ENCODE measurements at places on chromosomes 12 and 14.

GRCh38 chr14:60658909-60659585, 9.8 kb upstream of the SIX1 start:
- DNase-seq, result no peak

DNA sequence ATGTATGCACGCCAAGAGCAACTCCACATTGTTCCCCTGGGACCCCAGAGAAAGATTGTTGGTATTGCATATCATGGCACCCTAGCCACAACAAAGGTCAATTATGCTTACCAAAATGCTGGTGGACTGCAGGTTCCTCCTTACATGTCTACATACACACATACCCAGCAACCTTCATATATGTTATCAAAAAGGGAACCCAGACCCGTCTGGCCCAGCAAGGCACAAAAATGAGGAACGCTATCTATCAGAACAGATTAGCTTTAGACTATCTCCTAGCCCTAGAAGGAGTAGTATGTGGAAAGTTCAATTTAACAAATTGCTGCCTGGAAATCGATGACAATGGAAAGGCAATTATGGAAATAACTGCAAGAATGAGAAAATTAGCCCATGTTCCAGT, 61.5 kb downstream of the DHRS2 start:
- no peak for DNase-seq

DNA sequence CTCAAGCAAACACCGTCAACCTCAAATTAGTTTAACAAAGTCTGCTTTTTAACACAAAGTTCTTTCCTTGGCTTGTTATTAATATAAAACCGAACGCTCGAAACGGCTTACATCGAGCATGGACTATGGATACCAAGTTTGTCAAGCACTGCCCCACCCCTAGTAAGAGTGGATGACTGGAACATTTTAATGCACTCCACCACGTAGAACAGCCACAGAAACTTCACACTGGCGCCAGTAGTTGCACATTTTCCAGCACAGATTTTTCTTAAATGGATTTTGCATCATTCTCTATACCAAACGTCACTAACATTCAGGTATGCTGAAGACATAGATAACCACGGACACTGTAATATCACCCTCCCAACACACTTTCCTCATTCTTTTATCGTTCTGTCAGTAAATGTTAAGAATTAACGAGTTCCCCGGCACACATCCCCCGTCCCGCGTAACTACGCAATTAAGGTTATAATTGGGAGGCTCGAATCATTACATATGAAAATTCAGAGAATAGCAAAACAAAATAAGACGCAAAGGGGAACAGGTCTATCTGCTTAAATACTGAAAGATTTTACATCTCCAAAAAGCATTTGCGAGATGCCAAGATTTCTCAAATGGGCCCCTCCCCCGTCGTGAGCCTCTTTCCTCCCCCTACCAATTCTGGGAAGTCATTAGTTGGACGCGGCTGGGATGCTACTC, 990 bp downstream of the FERMT2 start:
- peak; percentile 40 for DNase-seq

GRCh38 chr12:31318657-31319269, 7.2 kb downstream of the SINHCAF start:
- no peak for DNase-seq

- no peak for DNase-seq
Observed at GRCh38 chr12:108317308-108318234, 21.5 kb downstream of the CMKLR1 start.

DNA sequence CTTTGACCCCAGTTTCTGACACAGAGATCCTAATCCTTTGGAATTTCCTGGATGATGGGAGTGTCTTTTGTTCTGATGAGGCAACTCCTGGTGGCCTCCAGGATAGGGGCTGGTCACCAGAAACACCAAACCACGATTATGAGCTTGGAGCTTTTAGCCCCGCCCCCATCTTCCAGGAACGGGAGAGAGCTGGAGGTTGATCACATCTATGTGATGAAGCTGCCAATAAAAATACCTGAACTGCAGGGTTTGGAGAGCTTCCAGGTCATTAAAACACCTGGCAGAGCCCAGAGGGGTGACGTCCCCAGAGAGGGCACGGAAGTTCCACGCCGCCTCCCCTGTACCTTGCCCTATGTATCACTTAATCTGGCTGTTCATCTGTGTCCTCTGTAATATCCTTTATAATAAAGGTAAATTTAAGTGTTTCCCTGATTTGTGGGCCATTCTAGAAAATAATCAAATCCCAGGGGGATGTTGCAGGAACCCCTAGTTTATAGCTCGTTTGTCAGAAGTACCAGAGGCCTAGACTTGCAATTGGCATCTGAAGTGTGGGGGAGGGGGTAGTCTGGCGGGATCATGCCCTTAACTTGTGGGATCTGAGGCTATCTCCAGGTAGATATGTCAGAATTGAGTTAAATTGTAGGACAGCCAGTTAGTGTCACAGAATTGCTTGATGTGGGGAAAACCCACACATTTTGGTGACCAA, 21.2 kb downstream of the APPL2 start:
- no peak for DNase-seq

DNA sequence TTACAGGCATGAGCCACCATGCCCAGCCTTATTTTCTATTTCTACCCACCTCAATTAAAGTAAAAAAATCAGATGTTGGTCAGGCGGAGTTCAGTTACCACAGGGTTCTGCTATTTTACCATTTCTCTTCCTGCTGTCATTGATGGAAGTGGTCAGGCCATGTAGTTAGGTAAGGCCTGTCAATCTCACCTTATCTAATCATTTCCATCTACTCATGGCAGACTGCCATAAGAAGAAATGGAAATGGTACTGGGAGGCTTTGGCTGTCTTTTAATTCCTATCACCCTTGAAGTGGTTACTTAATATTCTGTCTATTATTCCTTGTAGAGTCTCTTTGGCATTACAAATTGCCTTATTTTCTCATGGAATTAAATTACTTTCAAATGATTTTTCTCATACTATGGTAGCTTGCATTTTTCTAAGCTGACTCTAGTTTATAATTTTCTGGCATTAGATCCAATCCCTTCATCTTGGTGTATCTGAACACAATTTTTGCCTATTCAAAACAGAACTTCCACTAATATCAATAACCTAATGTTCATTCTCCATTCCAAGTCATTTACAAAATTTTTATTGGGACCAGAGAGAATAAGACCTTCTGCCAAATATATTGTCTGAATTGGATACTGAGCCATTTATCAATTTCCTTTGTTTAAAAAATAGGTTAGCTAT, 198.7 kb downstream of the DACT1 start:
- DNase-seq, result no peak

- no peak for DNase-seq
Observed at GRCh38 chr12:51371295-51371953, 19.8 kb downstream of the GALNT6 start.

DNA sequence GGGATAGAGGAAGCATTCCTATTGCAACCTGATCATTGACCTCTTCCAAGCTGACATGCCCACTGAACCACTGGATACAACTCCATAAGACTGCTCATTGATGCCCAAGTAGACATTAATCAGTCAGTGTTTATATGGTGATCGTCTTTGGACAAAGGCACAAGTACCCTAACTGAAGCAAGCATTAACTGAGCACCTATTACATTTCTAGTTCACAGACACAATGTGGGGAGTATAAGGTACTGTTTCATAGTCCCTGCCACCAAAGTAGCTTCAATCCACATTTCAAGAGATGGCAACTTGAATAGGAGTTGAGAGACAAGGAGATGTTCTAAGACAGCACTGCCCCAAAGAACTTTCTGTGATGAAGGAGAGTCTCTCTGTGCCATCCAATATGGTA, 10.9 kb upstream of the COL2A1 start:
- DNase-seq, result no peak

DNA sequence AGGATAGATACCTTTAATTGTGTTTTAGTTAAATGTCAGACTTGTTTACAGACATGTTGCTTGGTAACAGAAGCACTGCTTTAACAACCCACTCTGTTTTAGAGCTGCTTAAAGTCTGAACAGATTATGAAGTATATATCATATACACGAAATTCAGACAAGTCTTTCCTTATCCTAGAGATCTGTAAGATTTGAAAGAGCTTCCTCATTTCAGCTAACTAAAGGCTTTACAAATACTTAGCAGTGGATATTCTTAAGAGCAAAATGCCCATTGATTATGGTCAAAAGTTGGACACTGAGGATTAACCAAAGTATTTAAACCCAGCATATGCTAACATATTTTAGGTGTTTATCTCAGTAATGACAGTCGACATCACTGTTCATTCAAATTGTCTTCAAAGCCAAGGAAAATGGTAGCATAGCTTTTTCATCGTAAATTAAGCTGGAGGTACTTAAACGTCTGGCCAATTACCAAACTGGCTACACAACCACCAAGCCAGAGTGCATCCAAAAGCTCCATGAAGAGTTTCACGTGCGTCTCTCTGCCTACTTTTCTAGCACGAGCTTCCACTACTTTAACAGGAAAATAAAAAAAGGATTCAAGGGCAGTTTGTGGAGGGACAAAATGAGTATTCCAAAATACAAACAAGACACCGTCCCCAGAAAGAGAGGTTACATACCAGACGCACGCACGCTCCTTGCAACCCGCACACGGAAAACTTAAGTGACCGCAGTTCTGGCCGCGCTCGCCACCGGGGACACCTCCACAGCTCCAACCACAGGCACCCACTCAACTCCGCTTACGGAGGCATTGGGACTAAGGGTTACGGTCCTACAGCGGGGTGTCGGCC, 565 bp downstream of the CEP83 start:
- no peak for DNase-seq

- DNase-seq, result no peak
Observed at GRCh38 chr14:95784137-95784536, 70.2 kb upstream of the TCL1A start.

- no peak for DNase-seq
Observed at GRCh38 chr12:24014915-24015832, 65.7 kb upstream of the SOX5 start.

GRCh38 chr12:6099316-6099715, 25.2 kb downstream of the VWF start:
- no peak for DNase-seq

- DNase-seq, result no peak
Observed at GRCh38 chr14:44701563-44702263, 194.6 kb upstream of the FSCB start.

DNA sequence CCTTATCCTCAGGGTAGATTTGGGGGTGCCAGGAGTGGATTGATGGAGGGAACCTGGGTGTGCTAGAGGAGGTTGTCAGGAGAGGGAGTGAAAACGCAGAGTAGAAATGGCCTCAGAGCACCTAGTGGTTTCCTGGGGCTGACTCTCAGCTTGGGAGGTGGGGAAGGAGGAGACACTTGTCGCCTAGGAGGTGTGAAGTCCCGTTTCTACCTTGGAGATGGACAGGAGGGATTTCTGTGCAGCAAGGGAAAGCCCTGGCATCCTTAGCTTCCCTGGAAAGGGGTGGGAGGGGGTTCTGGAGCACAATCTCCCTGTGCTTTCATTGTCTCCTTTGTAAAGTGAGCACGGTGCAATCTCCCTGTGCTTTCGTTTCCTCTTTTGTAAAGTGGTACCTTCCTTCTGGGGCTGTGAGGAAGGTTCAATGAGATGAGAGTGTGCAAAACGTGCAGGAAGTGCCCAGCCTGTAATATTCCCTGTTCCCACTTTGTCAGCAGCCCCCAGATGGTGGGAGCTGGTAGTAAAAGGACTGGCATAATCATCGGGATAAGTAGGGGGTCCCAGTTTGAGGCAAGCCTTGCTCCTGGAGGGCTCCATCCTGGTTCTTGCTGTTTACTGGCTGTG, 1.6 kb downstream of the OAS3 start:
- no peak for DNase-seq

DNA sequence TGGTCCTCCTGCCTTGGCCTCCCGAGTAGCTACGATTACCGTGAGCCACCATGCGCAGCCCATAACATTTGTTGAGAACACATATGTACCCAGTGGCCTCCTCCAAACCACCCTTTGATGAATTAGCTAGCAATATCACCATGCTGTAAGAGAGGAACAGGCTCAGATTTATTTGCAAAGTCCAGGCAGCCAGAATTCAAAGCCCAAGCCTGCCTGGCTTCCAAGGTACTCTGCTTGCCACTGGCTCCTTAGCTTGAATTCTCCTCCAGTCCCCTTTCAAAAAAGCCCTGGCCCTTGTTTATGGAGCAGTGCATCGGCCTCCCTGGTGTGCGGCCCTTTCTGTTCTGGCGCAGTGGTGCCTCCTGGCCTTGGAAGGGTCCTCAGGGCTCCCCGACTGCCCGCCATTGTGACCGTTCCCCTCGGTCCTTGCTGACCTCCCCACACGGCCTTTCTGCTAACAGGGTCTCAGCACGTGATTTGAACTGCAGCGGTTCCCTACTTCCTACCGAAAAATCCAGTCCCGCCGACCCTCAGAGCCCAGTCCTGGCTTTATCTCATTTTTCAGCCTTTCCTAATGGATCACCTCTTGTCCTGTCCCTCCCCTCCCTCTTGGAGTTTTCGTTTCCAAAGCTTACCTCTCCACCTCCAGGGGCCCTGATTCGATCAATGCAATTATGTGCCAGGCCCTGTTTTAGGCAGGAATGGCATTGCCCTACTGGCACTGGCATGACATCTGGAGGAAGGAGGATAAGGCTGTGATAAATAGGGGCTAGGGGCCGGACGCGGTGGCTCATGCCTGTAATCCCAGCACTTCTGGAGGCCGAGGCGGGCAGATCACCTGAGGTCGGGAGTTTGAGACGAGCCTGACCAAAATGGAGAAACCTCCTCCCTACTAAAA, 22.0 kb downstream of the SLC25A29 start:
- no peak for DNase-seq

DNA sequence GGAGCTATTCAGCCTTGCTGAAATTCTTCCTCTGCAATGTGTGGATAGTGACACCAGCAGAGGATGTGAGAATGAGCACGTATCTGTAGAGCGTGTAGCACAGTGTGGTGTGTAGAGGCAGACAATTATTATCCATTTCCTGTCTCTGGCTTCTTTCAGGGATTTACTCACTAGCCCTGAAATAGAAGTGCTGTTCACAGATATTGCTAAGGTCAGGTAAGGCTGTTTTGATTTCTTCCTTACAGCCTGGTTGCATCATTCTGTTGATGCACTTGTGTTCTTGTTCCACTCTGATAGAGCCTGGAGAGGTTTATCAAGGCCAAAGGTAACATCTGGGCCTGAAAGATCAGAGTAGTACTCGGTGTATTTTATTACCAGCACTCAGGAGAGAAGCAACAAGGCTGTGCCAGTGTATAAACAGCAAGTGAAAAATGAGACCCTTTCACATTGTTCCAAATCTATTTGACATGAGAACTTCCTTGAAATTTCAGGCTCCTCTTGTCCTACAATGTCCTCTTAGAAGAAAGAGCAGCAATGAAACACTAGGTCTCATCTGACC, 16.7 kb downstream of the ARG2 start:
- peak; percentile 18 for DNase-seq

- no peak for DNase-seq
Observed at GRCh38 chr14:102973706-102974285, 51.3 kb downstream of the AMN start.
